ENCODE measurements at places on chromosomes 1 and 21.
A peak's percentile ranks its signal among the peaks of the same experiment; 100 is the strongest.

GRCh38 chr1:37752213-37752582 is 12.7 kb downstream of the EPHA10 start:
- no peaks in the 10 kb centered on the region for H3K36me3 ChIP-seq
- H3K27me3 ChIP-seq: peaks cover 69% of the 10 kb centered on the region
- H3K4me3 ChIP-seq: no peak overlapping the region

DNA sequence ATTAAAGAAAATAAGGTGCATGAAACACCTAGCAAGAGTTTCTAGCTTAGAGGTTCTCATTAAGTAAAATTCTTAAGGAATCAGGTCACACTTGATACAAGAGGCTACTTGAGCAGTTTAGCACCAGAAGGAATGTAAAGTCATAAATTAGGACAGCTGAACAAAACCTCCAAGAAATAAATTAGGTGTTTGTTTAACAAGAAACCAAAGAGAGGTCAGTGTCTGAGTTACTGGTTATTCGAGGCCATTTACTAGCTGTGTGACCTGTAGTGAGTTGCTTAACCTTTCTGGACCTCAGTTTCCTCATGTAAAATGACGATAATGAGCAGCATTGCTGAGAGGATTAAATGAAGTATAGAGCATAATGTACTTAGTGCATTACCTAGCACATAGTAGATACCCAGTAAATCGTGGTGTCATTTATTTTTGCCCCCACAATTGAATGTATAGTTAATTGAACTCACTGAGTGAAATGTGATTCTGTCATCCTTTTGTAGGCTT is 908 bp upstream of the ELK4 start:
- H3K27ac ChIP-seq: peak overlapping the region; percentile 77
- peaks cover 12% of the 10 kb centered on the region for H3K4me1 ChIP-seq
- no peak for DNase-seq
- H3K36me3 ChIP-seq: no peaks in the 10 kb centered on the region
- no peaks in the 10 kb centered on the region for H3K27me3 ChIP-seq
- H3K4me3 ChIP-seq: no peak overlapping the region

GRCh38 chr1:109891930-109892329 is 18.7 kb upstream of the CSF1 start:
- H3K4me1 ChIP-seq: peaks cover 63% of the 10 kb centered on the region
- no peak for DNase-seq
- no peak overlapping the region for H3K4me3 ChIP-seq
- no peak overlapping the region for H3K27ac ChIP-seq
- no peaks in the 10 kb centered on the region for H3K36me3 ChIP-seq
- peaks cover 3% of the 10 kb centered on the region for H3K27me3 ChIP-seq

GRCh38 chr1:186188004-186188539 is 187.0 kb downstream of the TPR start:
- no peak for DNase-seq
- no peak overlapping the region for H3K27ac ChIP-seq
- H3K27me3 ChIP-seq: no peaks in the 10 kb centered on the region
- peaks cover 5% of the 10 kb centered on the region for H3K4me1 ChIP-seq
- H3K36me3 ChIP-seq: no peaks in the 10 kb centered on the region
- no peak overlapping the region for H3K4me3 ChIP-seq

GRCh38 chr1:155645648-155646047 is 35.6 kb downstream of the MSTO1 start:
- H3K27ac ChIP-seq: no peak overlapping the region
- no peaks in the 10 kb centered on the region for H3K27me3 ChIP-seq
- no peak for DNase-seq
- no peak overlapping the region for H3K4me3 ChIP-seq
- peaks cover 47% of the 10 kb centered on the region for H3K4me1 ChIP-seq
- no peaks in the 10 kb centered on the region for H3K36me3 ChIP-seq

DNA sequence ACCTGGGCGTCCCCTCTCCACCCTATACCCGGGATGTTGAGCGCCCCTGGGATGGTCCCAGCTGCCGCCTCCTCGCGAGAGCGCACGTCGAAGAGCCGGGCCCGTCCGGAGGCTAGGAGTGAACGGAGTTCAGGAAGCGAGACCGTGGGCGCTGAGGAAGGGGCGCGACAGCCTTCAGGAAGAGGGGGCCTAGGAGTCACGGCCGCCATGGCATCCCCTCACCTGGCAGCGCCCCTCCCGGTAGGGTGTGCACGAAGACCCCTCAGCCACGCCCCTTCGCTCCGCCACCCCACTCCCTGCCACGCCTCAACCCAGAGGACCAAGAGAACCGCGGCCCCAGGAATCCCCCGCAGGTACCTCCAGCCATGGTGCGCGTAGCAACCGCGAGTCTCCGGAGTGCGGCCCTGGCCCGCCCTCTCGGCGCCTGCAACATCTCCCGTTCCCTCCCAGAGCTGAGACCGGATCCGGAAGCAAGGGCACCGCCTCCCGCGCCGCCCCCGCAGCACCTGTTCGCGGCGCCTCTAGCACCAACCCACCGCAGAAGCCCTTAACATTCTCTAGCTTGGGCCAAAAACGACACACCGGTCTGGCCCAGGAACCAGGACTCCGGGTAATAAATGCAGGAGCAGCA is at the start of gene TSTD1:
Gene TSTD1 (minus strand): TSS at position 442 of the 631 bp plus-strand sequence. CDS start 75 bp downstream, at position 367.
- H3K4me1 ChIP-seq: peaks cover 20% of the 10 kb centered on the region
- H3K27ac ChIP-seq: peak within 1 kb of the TSS; percentile 10
- peak within 1 kb of the TSS; percentile 35 for H3K4me3 ChIP-seq
- peaks cover 41% of the 10 kb centered on the region for H3K36me3 ChIP-seq
- H3K27me3 ChIP-seq: no peaks in the 10 kb centered on the region

DNA sequence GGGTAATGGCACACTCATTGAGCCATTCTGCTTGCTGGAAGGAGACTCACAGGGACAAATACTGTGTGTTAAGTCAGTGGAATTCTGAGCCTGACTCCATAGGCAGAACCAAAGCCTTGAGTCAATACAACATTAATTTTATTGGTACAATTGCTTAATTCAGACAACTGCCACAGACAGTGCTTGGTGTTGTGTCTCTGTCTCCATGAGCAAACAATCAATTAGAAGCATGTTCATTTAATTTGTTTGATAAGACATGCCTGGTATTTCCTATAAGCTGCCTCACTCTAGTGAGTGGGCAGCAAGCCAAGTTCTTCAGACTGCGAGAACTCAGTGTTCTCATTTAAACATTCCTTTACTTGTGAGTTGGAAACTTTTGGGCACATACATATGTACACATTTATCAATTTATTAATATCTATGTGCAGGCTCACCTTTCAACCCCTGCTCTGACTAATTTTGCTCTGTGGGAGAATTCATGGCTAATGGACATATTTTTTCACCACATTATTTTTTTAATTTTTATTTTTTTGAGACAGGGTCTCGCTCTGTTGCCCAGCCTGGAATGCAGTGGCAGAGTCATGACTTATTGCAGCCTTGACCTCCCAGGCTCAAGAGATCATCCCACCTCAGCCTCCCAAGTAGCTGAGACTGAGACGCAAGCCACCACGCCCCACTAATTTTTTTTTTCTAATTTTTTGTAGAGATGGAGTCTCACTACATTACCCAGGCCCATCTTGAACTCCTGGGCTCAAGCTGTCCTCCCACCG is 4.5 kb upstream of the SRSF10 start:
- H3K27ac ChIP-seq: no peak overlapping the region
- H3K27me3 ChIP-seq: no peaks in the 10 kb centered on the region
- peaks cover 12% of the 10 kb centered on the region for H3K4me1 ChIP-seq
- no peak for DNase-seq

GRCh38 chr1:56712150-56712549 is 67.0 kb downstream of the PRKAA2 start:
- no peak overlapping the region for H3K27ac ChIP-seq
- no peaks in the 10 kb centered on the region for H3K4me1 ChIP-seq
- no peak for DNase-seq
- H3K4me3 ChIP-seq: no peak overlapping the region
- H3K36me3 ChIP-seq: no peaks in the 10 kb centered on the region

DNA sequence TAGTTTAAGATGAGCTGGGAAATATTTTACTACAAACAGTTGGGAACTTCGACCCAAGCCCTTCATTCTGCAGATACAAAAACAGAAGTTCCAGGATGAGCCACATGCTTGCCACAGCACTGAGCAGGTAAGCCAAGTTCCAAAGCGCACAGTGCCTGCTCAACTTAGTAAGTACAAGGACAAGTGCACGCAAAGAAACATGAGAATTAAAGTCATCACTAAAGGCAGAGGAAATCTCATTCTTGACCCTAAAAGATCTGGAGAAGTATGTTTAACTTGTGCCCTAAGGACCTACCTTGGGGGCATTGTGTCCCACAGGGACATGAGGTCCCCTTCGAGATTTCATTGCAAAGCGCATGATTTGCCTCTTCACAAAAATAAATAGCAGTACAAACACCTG is 1.2 kb upstream of the UBAP2L start:
- no peaks in the 10 kb centered on the region for H3K27me3 ChIP-seq
- peak overlapping the region; percentile 100 for H3K27ac ChIP-seq

All from CD14-positive monocyte (primary cell).